ENCODE measurements at places on chromosomes 1 and 21.
A peak's percentile ranks its signal among the peaks of the same experiment; 100 is the strongest.

- ATAC-seq: peak; percentile 75
Measured at GRCh38 chr21:43277481-43278351, 108.9 kb downstream of the CRYAA start.

GRCh38 chr1:41467673-41468072 is 16.8 kb downstream of the EDN2 start:
- no peak for ATAC-seq

DNA sequence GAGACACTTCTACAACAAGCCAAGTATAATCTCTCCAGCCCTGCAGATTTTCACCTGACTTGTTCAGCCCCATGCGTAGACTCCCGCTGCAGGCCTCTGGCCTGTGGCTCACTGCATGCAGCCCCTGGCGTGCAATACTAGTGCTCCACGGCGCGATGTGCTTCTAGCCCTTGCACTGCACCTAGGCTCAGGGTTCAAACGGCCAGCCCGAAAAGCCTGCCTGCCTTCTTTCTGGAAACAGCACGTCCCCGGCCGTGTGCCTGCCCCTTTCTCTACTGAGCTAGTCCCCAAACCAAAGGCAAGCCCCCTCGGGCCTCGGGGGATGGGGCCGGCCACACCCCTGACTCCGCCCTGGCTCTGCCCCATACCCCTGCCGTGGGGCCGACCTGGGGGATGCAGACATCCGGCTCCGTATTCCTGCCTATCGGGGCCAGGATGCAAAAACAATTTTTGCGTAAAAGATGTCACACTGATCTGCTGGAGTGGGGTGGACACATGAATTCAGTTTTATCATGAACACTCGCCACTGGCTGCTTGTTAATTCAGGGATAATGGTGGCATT is 26.3 kb upstream of the TRAPPC10 start:
- ATAC-seq: peak; percentile 48

DNA sequence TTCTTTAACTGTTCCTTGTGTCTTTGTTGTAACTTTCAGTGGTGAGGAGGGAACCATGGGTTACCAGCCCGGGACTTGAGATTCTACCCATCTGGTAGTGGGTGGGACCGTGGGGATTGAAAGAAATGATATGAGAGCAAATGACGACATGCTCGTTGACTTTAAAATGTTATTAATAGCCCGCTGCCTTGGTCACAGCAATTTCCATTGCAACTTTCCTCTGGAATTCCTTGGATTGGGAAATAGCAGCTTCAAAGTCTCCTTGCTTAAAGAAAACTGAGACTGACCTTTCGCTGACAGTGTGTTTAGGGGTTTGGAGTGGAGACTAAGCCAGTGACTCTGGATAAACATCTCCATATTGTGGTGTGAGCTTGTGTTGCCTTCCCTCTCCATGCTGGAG is 44.2 kb upstream of the MARK1 start:
- ATAC-seq: no peak

DNA sequence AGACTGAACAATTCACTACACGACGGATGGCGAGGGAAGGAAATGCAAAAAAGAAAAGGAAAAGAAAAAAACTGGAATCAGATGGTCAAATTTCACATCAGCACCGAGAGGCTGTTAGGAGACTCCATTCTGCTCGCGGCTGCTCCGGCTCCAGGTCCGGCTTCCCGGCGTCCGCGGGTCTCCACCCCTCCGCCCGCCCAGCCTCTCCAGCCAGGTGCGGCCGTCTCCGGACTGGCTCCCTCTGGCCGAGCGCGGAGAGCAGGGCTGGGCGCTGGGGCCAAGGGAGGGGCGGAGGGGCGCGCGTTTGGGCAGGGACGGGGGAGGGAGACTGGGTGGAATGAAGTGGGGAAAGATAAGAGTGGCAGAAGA is 332 bp downstream of the KCNJ6 start:
- peak; percentile 73 for ATAC-seq

- ATAC-seq: no peak
Measured at GRCh38 chr1:25927521-25928265, 21.5 kb upstream of the STMN1 start.

DNA sequence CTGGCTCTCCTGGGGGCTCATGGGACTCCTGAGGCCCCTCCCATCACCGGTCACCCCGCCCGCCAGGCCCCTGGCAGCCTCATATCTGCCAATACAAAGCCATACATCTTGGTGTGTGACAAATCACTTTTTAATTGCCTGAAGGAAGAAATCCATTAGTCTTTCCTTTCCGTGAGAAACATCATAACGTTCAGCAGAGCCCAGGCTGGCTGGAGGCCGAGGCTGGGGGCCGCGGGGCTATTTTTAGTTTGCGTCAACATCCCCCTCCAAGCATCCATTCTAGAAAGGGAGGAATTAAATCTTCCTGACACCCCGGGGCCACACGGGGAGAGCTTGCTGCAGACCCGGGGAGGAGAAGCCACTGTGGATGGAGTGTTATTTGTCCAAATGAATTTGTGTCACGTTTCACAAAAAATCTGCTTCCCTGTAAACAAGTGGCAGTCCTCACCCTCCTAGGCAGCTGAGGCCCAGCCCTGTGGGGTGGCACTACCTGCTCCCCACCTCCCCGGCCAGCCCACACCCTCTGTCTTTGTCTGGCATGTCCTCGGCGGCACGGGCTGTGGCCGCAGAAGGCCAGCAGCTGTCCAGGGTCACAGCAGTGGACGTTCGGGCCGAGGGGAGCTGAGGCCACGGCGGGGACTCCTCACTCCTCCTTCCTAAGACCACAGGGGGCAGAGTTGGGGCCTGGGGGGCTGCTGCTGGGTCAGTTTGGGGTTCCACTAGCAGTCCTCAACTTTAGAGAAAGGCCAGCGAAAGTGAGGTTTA is 236.9 kb upstream of the VAMP3 start:
- ATAC-seq: peak; percentile 80

- no peak for ATAC-seq
Measured at GRCh38 chr1:62142496-62142895, 52.2 kb upstream of the L1TD1 start.

GRCh38 chr1:117928881-117929342 is 509 bp downstream of the GDAP2 start:
- peak; percentile 54 for ATAC-seq

DNA sequence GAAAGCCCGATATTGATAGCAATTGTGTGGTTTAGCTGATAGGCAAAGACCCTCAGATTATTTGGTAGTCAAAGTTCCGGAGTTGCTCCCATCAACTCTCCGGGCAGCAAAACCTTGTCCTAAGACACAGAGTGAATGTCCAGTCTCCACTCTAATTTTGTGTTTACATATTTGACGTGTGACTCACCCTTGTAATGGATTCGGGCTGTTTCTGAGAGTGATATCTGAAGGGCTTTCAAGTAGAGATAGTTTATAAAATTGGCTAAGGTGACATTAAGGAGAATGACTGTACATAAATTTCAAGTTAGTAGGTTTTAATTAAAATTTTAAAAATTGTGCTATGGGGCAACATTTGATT is 154.2 kb downstream of the CNIH3 start:
- ATAC-seq: peak; percentile 16

GRCh38 chr1:194341587-194341986 is 1155.2 kb upstream of the B3GALT2 start:
- ATAC-seq: no peak

DNA sequence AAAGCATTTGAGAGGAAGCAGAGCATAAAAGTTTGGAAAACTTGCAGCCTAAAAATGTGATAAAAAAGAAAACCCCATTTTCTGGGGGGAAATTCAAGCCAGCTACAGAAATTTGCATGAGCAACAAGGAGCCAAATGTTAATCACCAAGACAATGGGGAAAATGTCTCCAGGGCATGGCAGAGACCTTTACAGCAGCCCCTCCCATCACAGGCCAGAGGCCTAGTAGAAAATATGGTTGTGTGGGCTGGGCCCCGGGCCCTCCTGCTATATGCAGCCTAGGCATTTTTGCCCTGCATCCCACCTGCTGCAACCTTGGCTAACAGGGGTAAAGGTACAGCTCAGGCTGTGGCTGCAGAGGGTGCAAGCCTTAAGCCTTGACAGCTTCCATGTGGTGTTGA is 299.6 kb upstream of the NCAM2 start:
- no peak for ATAC-seq

DNA sequence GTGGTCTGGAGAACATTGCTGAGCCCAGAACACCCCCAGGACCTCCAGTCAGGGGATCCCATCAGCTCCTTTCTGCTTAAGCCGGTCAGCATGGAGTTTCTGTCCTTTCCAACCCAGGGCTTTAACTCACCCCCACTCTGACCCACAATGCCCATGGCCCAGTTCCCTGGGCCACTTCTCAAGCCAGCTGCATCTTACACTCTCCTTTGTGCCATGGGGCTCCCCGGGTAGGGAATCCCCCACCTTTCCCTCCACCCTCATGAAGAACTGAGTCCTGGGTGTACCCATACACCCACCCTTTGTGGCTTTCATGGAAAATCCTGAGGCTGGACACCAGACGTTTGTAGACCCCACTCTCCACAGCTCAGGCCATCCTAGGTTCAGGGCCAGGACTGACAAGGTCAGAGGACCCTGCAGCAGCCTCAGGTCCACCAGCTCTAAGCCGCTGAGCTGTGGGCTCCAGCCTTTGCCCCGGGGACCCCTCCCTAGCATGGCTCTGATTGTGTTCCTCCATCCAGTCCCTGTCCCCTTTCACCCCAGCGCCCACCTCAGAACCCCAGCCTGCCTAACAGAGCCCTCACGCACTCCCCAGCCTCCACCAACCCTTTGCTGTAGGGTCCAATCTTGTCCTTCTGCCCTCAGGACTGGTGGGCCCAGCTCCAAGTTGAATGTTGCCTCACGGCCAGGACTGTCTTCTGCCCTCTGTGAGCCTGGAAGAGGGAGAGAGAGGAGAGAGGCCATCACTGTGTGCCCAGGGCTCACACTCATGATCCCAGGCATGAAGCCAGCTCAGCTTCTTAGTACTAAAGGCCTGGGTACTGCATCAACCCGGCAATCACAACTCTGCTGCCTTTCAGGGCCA is 394.8 kb downstream of the MATN1 start:
- ATAC-seq: no peak

All from motor neuron (in vitro differentiated cells).